ENCODE measurements at places on chromosomes 3 and 15.
A peak's percentile ranks its signal among the peaks of the same experiment; 100 is the strongest.

- DNase-seq: no peak
These were observed 178.4 kb upstream of the STT3B start for GRCh38 chr3:31354373-31354772.

DNA sequence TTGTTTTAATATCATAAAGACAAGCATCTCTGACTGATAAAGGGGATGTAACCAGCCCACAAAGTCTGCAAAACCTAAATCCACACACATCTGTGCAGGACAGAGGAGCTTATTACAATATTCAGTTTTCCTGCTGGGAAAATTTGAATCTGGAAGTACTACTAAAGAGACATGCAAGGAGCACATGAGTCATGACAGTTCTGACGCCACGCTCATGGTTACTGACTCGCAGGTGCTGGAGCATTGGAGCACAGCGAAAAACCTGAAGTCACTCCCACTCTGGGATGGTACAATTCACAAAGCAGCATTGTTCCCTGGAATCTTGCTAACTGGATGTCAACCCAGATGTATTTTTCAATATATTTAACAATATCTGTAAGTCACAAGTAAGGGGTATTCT is 7.6 kb upstream of the ISL2 start:
- no peak for DNase-seq

DNA sequence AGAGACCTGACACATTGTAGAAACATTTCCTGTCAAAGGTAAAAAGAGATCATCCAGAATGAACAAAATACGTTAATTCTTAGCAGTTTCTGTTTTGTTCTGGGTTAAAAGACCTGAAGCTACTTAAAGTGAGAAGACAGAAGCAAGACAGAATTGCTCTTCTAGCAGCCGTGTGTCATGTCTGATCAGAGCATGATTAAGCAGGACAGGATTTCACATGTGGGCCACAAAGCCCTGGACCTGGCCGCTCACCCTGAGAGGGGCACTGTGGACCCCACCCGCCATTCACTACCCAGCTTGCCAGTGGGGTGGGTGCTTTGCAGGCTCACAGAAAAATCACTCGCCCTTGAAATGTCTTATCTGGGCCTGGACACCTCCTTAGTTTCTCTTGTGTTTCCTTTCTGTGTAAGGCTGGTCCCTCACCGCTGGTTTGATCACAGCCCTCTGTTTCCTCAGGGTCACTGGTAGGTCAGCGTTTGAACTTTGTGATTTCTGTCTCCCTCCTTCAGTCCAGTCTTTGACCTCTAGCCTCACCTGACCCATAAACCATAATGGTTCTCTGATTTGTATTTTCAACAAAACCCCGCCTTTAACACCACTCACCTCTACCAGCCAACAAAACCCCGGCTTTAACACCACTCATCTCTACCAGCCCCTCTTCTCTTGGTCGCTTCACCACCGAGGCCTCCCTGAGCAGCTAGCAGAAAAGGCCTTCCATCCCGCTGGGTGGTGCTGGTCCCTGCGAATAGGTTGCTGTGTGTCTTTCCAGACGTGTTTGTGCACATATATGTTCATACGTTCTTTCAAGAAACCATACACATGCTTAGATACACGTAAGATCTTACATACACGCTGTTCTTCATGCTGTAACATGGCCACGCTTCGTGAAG is 185.0 kb downstream of the OR4M2 start:
- no peak for DNase-seq

GRCh38 chr3:28050885-28051284 is 190.5 kb upstream of the CMC1 start:
- DNase-seq: no peak

GRCh38 chr15:58967479-58967878 is 20.0 kb upstream of the RNF111 start:
- no peak for DNase-seq

GRCh38 chr15:87354661-87355410 is 901.7 kb downstream of the NTRK3 start:
- no peak for DNase-seq

DNA sequence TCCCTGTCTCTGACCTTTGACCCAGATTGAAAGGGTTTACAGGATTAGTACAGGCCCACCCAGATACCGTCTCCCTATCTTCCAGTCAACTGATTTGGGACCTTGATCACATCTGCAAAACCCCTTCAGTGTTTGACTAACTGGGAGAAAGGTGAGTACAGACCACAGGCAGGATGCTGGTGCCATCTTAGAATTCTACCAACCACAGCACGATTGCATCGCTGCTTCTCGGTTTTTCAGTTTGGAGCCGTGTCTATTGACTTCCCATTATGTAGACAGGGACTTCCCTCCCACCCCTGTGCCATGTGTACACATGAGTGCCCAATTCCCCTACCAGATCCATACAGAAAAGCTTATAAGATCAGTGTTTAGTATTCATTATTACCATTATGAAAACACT is 6.6 kb upstream of the KLF13 start:
- DNase-seq: no peak

GRCh38 chr15:62417439-62417838 is 252.4 kb upstream of the C2CD4B start:
- DNase-seq: no peak

DNA sequence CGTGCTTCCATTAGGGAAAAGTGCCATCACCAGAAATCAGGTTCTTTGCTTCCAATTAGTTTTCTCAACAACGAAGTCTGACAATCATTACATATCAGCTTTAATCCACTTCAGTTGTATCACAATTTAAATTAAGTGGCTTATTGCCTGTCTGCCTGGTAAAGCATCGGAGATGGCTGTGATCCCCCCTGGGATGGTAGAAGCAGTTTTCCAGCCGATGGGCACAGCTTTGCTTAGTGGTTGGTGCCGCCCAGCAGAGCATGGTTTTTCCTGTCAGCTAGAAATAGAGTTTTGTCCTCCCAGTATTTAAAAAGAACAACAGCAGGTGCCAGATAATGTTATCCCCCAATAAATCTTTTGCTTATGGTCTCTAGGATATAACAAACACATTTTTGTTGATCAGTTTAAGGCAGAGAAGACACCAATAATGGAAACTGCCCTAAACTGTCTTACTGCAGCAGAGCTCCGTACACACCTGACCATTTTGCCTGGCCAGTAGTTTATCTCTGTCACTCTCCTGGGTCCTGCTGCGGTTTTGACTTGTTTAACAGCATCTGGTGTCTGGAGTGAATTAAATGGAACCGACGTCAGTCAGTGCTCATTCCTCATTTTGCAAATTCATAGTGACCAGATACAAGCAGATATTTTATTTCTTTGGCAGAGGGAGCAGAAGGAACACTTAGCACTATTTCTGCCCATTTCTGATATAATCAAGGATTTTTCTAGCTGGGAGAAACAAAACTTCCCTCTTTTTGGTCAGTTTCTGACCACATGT is 79.1 kb downstream of the SLC49A4 start:
- no peak for DNase-seq

GRCh38 chr15:69579950-69580618 is 127.5 kb downstream of the RPLP1 start:
- no peak for DNase-seq

GRCh38 chr3:60046210-60046609 is 996.4 kb upstream of the CFAP20DC start:
- DNase-seq: peak; percentile 55

DNA sequence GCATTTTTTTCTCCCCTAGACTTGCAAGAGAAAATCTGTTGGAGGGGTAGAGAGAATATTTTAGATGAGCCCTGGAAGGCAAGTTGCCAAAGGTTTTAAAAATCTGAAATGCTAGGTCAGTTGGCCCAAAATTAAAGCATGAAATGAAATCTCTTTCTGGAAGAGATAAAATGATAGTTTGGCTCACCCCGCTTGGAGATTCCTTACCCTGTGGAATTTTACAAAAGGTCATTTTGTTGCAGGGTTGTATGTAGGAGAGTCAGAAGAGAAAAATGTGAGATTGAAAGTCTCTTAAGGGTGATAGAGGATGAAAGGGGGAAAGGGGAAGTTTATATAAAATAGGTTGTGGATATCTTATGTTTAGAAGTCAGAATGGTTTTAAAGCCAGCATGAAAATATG is 277.8 kb downstream of the CD47 start:
- DNase-seq: no peak

GRCh38 chr3:126468028-126468891 is 7.4 kb downstream of the ZXDC start:
- DNase-seq: no peak

DNA sequence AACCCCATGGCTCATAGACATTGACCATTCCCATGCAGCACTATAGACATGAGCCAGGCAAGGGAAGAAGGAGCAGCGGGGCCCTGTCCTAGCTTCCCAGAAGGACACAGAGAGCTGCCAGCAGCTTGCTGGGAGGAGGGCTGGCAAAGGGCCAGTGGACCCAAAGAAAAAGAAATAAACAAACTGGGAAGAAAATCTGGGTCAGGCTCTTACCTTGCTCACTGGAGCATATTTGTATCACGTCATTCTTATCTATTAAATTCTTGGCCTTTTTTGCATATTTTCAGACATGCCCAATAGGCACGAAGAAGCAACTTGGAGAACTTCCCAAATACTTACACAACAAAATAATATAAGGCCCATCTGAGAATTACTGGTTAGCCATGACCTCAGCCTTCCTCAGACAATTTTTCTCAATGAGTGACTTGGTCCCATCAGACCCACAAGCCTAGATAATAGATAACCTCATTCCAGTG is 28.4 kb downstream of the RASGRP1 start:
- DNase-seq: peak; percentile 90

DNA sequence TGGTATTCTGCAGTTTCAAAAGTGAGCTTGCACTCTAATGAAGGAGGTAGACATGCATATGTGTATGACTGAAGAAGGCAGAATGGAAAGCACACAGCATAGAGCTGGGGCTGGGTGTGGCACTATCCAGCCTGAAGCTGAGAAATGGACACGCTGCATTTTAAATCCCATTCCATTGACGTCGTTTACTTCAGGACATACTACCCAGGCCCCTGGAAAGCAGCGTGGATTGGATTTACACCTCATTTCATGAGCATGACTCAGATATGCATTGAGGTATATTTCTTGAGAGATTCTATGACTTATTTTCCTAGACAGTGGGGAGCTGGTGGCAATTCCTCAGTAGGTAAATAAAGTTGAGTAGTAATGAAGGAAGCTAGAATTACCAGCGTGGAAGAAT is 101.4 kb downstream of the ABI3BP start:
- no peak for DNase-seq

GRCh38 chr3:30662836-30663235 is 56.4 kb downstream of the TGFBR2 start:
- DNase-seq: no peak

- no peak for DNase-seq
These were observed 404.8 kb downstream of the GRM7 start for GRCh38 chr3:7265736-7266135.

- DNase-seq: no peak
These were observed 129.7 kb upstream of the UBE2E1 start for GRCh38 chr3:23676093-23676492.

- DNase-seq: no peak
These were observed 262.0 kb upstream of the RARB start for GRCh38 chr3:25166016-25166415.

DNA sequence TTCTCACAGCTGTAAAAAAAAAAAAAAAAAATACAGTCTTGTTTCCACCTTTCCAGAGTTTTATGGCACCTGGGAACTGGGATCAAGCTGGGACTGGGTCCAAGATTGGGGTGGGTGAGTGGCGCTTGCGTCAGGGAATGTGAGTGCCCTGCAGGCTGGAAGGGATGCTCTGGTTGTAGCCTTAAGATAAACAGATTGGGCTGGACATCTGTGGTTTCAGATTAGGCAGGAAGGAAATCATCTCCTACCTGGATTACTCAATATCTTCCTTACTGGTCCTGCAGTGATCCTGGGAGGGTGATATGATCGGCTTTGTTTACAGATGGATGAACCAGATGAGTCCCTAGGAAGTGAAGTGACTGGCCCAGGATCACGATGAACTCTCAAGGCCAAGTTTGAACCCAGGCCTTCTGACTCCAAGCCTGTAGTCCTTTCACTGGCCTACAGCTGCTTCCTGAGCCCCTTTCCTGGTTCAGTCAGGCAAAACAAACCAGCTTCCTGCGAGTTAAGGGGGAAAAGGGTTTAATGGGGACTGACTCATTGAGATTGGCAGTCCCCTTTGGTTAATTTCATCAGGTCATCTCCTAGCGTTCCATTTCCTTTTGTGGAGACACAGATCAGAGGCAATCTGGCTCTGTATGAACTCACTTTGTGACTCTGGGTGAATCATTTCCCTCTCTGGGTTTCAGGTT is 179.8 kb downstream of the THSD4 start:
- no peak for DNase-seq

DNA sequence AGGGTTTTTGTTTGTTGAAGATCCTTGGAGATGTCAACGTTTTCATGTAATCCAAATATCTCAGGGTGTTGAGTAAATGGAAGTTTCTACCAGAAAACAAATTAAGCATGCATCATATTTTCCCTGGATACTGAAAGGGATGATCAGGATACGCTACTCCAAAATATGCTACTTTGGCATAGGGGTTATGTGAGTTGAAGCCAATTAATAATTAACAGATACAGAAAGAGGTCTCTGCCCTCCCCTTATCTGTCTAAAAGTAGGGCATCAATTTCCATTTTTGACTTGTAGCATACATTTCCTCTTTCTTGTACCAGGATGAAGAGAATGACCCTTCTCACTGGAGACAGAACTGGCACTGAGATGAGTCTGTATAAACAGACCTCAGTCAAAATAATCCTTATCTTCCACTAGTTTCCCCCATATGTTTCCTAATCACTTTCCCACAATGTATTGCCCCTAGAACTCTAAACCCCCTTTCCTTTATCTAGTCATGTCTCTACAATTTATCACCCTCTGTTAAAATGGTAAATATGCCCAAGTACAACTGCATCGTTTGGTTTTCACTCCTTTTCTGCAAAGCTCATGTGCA is 17.4 kb upstream of the ASB14 start:
- no peak for DNase-seq

GRCh38 chr3:149090907-149091306 is 4.6 kb upstream of the HLTF start:
- no peak for DNase-seq

GRCh38 chr3:148175214-148175613 is 522.5 kb upstream of the AGTR1 start:
- no peak for DNase-seq

DNA sequence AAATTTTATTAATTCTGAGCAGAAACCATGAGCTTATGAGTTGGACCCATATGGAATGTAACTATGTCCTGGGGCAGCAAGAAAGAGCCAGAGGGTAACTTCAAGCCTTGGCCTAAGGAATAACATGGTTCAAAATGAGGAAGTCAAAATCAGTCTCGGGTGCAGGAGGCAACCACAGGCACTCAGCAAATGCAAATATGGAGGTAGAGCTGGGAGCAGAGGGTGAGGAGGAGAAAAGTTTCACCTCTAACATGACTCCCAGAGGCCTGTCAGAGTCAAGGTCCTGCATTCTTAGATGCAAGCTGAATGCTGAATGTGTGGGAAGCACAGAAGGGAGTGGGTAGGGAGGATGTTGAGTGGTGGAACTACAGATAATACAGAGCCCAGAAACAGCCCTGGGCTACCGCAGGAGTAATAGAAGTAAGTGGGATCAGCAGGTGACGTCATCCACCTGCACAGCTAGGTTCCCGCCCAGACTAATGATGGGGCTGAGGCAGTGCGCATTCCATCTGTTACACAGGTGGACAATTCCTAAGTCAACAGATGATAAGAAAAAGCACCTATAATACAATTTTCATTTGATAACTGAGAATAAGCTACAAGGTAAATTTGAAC is 279.8 kb upstream of the ARRDC4 start:
- no peak for DNase-seq
